NB4 (cell line): ENCODE measurements at places on chromosomes 6 and 20.
A peak's percentile ranks its signal among the peaks of the same experiment; 100 is the strongest.

GRCh38 chr20:6692566-6693173, 74.8 kb upstream of the BMP2 start:
- peak; percentile 19 for DNase-seq

DNA sequence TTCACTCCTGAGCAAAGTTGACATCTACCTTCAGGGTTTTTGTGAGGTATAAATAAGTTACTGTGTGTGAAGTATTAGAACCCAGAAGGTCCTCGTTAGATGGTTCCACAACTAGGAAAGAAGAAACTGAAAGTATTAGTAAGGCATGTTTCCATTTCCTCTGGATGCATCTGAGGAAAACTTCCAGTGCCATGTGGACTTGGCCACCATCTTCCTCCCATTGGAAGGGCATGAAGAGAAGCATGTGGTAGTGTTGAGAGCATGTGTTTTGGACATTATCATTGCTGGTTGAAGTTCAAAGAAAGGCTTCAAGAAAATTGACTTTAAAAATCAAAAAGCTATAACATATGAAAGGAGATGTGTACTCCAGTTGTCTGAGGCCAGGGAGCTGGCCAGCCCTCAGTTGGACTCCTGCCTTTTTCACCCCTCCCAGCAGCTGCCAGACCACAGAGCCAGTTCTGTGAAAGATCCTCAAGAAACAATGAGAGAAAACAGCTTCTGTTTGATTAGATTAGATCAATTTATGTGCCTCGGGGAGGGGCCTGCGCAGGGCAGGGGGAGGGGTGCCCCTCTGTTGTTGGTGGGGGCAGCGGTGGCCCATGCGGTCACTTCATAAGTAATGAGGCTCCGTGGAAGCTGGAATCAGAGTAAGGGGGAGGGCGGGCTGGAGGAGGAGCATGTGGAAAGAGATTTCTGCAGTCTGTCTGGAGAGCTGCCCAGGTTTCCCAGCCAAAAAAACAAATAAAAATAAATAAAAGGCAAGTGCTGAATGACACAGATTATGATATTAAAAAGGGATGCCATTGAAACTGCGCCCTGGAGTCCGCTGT, 154.0 kb downstream of the JARID2 start:
- peak; percentile 51 for DNase-seq

- DNase-seq = no peak
These were observed 618.4 kb downstream of the FRK start for GRCh38 chr6:115442323-115442722.

- DNase-seq = peak; percentile 73
These were observed 11.0 kb upstream of the TCP11 start for GRCh38 chr6:35152067-35152707.
